Heart left ventricle (tissue), 16 donors: ENCODE measurements at places on chromosomes 4 and X.

DNA sequence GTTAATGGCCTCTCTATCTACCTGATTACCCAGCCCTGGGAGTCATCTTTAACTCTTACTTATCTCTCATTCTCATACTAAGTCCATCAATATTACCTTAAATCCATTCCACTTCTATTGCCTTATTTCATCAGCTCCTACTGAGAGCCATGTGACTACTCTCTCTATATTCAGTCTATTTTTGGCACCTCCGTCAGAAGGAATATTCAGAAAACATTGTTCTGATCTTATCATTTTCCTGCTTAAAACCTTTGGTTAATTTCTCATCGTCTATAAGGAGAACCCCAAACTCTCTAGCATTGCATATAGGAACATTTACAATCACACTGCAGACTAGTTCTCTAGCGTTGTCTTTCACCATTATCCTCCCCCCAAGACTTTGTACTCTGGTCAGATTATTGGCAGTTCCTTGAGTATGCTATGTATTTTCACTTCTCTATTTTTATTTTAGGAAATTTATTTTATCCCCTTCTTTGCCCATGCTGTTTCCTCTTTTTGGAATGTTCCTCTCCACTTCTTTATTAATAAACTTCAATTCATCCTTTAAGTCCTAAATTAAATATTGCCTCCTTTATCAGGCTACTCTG lies 13.7 kb upstream of the AMMECR1 start:
- no peak for DNase-seq

DNA sequence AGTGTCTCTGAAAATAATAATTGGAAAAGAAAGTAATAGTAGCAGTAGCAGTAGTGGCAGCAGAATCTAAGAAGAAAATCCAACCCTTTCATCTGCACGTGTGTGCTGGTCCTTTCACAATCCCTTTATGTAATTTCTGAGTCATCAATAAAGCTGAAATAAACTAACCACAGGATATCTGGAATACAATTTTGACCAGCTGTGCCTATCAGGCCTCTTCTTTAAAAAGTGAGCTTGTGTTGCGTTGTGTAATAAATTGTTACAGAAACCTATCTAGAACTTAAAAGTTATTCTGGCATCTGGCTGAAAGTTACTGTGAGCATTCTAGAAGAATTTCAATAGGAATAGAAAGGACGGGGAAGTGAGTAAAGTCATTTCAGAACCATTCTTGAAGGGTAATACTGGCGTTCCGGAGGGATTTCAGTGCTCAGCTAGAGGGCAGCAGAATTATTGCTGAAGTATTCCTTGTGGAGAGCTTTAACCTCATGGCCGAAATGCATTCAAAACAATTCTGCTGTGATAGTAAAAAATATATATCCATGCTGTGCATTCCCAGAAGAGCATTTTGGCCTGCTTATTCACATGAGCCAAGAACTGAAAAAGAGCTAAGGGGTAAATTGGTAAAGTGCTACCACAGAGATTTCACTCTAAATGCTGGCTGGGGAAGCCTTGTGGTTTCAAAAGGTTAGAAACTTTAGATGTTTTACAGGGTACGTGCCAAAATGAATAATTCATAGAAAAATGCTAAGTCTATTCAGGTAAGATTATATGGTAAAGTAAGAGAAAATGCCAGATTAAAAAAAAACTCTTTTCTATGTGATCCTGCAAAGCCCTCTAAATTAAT lies 260.6 kb downstream of the NKX6-1 start:
- no peak for DNase-seq

DNA sequence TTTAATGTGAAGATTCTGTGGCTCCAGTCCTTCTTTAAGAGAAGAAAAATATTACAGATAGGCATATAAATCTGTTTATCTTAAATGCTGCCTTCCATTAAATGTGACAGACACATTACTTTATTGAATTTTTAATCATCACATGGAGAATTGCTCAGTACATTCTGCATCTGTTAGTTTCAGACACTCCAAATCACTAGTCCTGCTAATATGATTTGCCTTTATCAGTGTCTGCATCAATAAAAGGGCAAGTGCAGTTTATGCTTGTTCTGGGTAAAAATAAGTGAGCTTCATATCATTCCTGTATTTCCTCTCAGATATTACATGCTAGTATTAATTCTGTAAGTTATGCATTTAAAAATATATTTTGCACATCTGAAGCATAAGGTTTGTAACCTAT lies 666.4 kb downstream of the TECRL start:
- DNase-seq, result no peak

DNA sequence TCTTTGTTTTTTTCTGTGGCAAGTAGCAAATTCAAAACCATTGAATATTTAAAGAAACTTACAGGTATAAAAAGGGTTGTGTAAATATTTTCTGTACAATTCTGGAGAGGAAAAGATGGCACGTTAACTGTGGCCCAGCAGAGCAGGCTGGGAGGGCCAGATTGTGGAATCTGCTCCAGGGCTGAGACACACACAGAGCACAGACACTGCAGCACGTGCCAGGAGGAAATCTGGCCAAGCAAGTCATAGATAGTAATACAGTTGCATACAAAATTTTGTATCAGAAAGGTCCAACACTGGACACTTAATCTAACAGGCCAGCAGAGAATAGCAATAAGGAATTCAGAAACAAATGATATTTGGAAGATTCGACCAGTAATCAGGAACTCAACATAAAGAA lies 763.7 kb downstream of the PDHA2 start:
- DNase-seq, result no peak

- DNase-seq, result no peak
Measured at GRCh38 chr4:66219401-66219800, 549.1 kb upstream of the EPHA5 start.

DNA sequence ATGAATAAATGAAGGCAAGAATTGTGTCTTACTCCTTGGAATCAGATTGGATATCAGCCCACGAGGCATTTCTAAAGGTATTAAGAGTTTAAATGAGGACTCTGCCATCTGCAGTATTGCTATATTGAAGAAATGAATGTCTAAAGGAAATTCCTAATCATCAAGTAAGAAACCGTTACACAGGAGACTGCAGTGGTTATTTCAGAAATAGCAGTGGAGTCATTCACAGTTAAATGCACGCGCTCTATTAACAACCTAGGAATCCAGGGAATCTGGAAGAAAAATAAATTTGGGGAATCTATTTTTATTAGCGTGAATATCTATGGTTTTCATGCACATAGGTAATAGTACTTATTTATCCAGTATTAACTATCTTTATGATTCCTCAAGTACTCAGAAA lies 334.2 kb downstream of the TENM3 start:
- no peak for DNase-seq

GRCh38 chrX:22665818-22666217 lies 333.9 kb upstream of the DDX53 start:
- no peak for DNase-seq

DNA sequence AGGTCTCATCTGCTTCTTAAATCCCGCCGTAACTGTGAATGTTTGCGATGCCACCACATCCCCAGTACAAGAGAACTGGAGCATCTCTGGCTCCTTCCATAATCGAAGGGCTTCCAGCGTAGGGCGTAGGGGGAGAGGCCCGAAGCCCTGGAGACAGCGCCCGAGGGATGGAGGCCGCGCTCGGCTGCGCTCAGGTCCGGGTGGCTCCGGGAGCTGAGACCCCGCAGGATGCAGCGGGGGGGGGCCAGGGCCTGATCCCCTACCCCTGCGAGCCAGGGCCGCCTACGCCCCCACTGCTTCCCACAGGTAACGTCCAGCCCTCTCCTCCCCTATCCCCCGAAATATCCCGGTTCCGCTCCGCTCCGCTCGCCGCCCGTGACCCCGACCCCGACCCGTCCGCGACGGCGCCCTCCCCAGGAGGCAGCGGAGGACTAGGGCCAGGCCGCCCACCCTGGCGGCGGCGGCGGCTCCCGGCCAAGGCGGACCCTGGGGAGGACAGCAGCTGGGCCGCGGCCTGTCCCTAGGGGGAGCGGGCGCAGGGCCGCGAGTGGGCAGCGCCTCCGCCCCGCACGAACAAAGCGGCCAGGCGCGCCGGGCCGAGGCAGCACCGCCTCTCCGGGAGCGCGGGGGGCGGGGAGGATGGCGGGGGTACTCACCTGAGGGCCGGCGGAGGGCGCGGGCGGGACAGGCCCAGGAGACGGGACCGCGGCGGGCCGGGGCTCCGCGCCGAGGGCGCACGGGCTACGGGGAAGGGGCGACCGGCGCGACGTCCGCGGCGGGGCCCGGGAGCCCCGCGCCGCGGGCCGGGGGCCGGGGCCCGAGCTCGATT lies 723 bp downstream of the WDFY3 start:
- DNase-seq, result peak; percentile 61

GRCh38 chrX:124347242-124347641 lies 879 bp downstream of the SH2D1A start:
- no peak for DNase-seq

GRCh38 chrX:47936224-47936939 lies 67.4 kb downstream of the ZNF182 start:
- DNase-seq, result no peak

GRCh38 chr4:150255610-150256224 lies 177.5 kb downstream of the DCLK2 start:
- DNase-seq, result no peak

GRCh38 chr4:18435781-18436180 lies 414.2 kb upstream of the LCORL start:
- DNase-seq, result no peak

DNA sequence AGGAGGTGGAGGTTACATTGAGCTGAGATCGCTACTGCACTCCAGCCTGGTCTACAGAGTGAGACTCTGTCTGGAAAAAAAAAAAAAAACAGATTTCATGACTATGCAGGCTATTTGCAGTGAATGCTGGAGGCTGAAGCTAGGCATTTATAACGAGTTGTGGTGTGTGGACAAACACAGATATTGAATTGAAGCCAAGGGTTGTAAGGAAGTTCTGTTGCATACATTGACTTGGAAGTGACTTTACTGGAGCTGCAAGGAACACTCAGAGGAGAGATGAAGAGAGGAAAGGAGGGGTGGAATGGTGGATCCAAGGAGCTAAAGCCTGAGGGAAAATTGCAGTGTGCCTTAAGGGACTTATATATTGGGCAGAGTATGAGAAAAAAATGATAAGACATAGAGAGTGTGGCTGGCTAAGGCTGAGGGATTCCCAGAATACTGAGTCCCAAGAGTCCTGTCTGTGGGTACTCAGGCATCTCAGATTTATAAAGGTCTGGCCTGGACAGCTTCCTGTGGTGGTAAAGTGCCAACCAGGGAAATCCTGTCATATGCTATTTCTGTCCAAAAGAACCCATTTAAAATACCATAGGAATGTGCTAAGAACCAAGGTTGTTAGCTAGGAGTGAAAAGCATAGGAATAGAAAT lies 87.8 kb upstream of the GUCY1A1 start:
- DNase-seq, result no peak

DNA sequence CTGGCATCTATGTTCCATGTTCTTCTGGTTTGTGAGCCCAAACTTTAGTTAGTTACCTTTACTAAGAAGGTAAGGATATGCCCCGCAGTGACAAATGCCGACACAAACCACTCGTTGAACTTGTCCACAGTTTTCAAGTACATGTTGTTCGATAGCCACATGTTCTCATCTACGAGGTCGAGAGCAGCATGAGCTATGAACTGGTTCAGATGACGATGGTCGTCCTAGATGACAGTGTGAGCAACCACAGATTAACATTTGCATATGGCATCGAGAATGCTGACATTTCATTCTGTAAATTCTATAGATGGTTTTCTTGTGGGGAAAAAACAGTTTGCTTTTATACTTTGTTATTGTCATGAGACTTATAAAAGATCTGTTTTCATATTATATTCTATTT lies 18.0 kb downstream of the TRAPPC2 start:
- no peak for DNase-seq

- no peak for DNase-seq
Measured at GRCh38 chr4:152063621-152064240, 302.9 kb upstream of the GATB start.

- no peak for DNase-seq
Measured at GRCh38 chr4:52894443-52894842, 32.3 kb downstream of the RASL11B start.

DNA sequence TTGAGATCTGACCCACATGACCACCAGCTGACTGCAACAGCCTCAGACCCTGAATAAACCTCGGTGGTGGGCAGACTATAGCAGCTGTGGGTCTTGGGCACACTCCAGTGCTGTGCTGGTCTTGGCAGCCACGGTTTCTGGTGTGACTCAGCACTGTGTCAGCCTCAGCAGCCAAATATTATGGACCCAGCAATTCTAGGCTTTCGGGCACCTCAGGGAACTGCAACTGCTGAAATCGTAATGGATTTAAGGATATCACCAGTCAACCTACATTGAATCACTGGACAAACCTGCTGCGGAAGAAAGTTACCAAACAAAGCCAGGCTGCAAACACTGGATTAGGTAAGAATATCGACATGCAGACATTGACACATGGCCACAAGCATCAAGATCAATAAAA lies 10.5 kb upstream of the UBE2NL start:
- no peak for DNase-seq

GRCh38 chr4:37453281-37453998 lies 208.9 kb downstream of the NWD2 start:
- peak; percentile 31 for DNase-seq

DNA sequence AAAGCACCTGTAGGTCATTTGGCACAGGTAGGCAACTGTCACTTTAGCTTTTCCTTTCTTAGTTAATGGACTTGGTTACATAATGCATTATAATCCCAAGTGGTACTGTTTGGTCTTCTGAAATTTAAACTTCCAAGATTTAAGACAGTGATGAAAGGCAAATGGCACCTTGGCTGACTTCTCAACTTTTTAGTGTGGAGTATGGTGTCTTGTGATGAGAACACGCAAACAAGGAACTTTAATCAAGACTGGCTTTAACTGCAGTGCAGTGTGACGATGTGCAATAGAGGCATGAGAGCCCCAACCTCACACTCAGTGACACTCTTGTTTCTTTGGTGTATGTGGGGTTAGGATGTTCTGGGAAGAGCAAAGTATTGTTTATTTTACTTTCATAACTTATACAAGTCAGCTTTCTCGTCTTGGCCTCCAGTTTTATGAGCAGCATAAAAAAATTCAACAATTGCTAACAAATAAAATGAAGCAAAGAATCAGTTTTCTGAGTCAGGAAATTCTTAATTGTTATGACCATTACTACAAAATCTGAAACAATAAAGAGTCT lies 171.9 kb downstream of the MAD2L1 start:
- DNase-seq, result no peak

GRCh38 chr4:173498023-173498422 lies 32.0 kb downstream of the HAND2 start:
- no peak for DNase-seq

- DNase-seq, result no peak
Measured at GRCh38 chr4:171565130-171565788, 247.9 kb upstream of the GALNTL6 start.

DNA sequence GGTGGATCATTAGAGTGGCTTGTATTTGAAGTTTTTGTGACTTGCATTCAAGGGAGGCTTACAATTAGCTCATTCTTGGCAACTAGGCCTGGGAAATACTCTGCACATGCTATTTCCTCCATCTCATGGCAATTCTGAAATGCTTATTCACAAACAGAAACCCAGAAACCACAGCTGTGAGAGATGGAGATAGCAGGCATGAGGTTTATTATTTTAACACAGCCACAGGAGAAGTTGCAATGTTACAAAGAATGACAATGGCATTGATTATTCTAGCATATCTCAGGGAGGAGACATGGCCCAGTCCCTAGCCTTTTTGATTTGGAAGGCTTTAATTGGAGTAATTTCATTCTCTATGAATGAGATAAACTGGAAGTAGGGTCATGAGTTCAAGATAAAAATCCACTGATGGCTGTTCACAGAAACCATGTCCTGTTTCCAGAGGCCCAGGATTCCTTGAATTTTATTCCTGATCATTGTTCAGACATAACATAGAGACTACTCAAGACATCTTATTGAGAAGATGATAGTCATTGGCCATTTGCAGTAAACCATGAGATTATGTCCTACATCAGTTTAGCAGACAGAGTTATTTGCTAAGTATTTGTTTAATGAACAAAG lies 123.9 kb downstream of the MID1 start:
- DNase-seq, result no peak

GRCh38 chr4:21884615-21885014 lies 64.0 kb downstream of the KCNIP4 start:
- no peak for DNase-seq
